Omental fat pad (tissue), 4 donors: ENCODE measurements at places on chromosomes 4 and X.

- no peak for DNase-seq
Measured at GRCh38 chr4:54060116-54060515, 4.3 kb downstream of the CHIC2 start.

- DNase-seq, result no peak
Measured at GRCh38 chr4:110860125-110860524, 237.2 kb upstream of the PITX2 start.

GRCh38 chr4:71338846-71339593 lies at the start of gene SLC4A4:
Gene SLC4A4 (plus strand): TSS chr4:71339020.
- DNase-seq, result no peak

GRCh38 chr4:25786497-25787065 lies 76.2 kb downstream of the SEL1L3 start:
- DNase-seq, result no peak

GRCh38 chrX:117517994-117518393 lies 598.6 kb downstream of the KLHL13 start:
- no peak for DNase-seq

DNA sequence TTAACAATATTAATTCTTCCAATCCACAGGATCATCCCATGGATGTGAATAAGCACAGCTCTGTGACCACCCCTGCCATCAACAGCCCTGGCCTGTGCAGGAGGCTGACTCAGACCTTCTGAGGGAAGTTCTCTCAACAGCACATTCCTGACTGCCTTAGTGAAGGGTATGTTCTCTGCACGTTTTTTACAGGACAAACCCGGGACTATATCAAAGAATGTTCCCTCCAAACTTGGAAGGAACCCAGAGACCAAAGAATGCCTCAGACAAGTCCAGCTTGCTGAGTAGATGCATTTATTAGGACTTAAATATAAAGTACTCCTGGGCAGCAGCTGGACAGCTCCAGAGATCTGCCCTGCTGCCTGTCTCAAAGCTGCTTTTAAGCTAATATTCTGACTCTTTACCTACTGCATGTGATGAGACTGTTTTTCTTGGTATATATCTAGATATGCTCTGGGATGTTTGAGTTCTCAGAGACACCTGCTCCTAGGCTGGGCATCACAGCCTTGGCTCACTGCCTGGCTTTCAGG lies 1127.8 kb upstream of the PRKX start:
- no peak for DNase-seq

GRCh38 chrX:555725-556666 lies 74.6 kb upstream of the SHOX start:
- no peak for DNase-seq

DNA sequence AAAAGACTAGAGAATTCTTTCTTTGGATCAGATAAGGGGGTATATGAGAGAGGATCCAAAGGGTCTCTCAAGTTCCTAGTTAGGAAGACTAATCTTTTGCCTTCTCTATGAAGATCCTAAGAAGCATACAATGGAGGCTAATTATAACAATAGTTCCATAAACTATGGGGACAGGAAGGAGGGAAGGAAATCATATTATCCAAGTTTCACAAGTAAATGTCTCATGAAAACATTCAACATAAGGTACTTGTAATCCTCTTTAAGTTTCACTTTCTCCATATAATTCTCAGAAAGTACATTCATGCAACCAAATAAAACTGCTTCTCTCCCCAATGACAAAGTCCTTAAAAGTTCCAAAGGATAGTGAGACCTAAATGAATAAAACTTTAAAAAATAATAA lies 27.1 kb downstream of the STX18 start:
- no peak for DNase-seq

- peak; percentile 27 for DNase-seq
Measured at GRCh38 chrX:53319614-53320542, 38.5 kb upstream of the IQSEC2 start.

GRCh38 chr4:26854701-26855100 lies 5.9 kb upstream of the STIM2 start:
- no peak for DNase-seq

DNA sequence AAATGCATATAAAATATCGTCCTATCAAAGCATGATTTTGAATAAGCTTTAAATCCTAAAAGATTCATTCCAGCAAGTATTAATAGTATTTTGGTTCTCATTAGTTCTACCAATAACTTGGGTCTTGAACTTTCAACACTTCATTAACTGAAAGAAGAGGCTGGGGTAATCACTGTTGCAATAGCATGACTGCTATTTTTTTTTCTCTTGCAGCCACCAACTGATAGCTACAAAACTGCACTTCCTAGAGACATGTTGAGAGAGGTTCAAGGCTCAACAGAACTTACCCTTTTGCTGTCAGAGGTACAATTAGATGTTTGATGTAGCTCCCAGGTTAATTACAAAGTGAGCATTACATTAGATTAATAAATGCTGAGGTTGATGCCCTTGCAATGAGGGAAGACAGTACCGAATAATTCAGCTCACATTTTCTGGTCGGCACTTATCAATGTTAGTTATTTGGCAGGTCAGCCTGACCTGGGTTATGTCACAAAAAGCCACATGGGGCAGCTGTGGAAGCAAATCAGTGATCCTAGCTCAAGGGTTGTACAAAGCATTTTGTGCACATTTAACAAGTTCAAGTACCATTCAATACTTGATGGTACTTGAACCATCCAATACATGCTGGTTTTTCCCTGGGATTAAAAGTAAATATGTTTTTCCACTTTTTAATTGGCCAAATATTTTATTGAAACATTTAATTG lies 29.9 kb upstream of the TET2 start:
- no peak for DNase-seq

DNA sequence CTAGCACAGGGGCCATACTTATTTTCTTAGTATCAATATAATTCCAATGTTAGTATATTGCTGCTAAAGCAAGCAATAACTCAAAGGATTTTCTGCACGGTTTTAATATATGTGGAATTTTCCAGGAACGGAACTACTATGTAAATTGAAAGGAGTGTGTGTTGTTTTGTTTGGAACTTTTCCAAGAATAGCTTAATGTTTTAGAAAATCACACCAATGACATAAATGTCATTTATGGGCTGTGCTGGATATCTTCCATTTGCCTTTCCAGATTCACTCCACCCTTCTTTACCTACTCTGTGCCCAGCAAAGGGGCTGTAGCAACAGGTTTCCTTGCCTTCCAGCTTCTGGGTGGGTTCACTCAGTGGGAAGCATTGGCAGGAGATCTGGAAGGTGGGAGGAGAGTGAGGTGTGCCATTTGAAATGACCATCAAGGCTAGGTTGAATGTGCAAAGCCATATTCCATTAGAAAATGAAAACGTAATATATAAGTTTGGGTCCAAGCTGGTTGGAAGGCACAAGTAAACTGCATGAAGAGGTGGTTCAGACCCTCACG lies 25.2 kb upstream of the ZFX start:
- DNase-seq, result no peak

DNA sequence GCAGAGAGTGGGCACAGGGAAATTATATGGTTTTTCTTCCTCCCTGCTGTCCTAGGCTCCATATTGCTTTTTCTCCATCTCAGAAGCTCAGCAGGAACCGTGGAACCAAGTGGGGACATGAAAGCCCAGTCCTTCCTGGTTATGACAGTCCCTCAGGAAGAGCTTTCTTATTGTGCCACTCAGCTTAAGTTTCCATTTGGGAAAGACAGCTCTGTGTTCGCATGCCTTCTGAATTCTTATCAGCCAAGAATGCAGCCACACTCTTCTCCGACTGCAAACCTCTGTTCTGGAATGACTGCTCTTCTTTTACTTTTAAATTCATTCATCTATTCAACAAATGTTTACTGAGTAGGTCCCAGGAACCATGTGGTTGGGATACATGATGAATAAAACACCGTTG lies 58.0 kb upstream of the PPARGC1A start:
- no peak for DNase-seq

DNA sequence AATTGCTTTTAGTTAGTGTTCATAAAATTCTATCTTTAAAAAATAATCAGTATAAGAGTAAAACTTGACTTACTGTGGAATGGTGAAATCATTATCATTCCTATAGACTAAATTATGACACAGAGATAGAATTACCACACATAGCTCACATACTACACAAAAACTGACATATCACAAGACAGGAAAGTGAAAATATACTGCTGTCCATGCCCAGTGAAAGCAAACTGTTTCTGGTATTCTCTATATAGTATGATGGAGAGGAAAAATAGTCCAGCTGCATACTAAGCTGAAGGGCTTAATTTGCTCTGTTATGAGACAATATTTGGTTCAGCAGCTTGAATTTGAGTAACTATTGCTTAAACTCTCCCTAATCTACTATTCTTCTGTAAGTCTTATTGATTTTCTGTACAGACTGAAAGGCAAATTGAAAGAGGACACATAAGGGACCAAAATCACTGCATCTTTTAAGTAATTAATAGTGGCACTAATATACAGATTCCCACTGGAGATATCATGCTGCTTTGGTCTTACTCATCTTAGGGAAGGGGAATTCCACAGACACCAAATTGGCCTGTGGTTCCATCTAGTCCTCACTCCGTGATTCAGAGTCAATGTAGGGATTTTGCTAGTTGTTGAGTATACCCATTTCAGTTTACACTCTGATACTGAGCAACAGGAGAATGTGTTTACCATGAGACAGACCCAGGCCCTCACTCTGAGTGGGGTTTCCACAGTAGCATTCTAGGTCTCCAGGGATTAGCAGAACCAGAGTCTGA lies 47.4 kb upstream of the AGA start:
- no peak for DNase-seq

DNA sequence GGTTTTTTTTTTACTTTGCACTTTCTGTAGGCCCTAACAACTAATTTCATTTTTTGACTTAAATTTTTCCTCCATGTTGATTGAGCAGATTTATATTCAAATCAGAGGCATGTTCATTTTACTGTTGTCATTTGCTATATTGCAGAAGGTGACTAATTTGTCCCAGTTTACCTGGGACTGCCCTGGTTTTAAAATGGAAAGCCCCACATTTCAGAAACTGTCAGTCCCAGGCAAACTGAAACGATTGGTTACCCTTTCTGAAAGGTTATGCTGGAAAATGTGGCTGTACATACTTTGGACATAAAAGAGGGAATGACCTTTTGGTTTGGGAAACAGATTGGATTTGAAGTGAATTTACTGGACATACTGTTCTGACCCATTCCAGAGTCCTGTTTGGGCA lies 160.0 kb downstream of the SPCS3 start:
- DNase-seq, result no peak

DNA sequence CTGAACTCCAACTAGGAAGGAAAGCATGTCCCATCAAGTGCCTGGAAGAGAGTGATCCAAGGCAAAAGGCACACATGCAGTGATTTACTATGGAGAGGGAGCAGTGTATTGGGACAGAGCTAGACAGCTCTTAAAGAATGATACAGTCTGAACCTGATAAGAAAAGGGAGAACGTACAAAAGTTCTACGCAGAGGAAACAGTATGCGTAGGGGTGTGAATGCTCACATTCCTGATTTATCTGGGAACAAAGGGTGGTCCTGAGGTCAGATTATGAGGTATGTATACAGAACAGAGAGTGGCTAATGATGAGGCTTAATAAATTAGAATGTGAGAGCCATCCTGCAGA lies 12.0 kb downstream of the HS3ST1 start:
- DNase-seq, result no peak

DNA sequence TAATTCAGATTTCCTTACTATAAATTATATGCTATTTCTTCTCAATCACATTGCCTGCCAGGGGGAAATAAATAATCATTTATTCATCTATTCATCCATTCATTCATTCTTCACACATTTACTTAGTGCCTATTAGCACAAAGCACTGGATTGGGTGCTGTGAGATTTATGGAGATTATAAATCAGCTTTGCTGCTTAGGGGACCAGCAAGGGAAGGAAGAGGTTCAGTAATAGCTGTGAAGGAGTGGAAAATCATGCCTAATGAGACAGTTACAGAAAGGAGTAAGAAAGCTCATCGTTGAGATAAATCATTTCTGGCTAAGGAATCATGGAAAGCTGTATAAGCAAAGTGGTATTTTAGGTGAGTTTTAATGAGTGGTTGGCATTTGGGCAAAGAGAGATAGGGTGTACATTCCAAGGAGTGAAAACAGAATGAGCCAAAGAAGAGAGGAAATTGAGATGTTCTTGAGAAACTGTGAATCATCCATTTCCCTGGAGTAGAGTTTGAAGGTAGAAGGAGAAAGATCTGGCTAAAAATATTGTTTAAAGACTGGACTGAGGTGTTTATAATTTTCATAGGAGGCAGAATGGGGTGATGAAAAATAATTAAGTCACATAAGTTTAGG lies 9.6 kb downstream of the ARSJ start:
- no peak for DNase-seq

DNA sequence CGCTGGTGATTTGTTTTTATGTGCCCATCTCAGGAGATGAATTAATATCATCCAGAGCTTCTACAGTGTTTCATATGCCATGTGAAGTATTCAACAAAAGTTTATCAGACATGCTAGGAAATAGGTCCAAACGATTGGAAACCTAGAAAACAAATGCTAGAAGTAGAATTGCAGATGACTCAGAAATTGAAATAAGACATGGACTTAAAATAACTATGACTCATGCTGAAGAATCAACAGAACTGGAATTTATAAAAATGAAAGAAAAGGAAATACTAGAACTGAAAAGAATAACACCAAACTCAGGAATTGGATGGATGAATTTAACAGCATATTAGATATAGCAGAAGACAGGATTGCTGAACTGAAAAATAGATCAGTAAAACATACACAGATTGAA lies 172.7 kb upstream of the GIMD1 start:
- no peak for DNase-seq
